Stimulated activated CD8-positive, alpha-beta memory T cell treated with anti-CD3 and anti-CD28 coated beads, Interleukin-2, amount 100 ng/mL, for 1 hour (primary cell): ENCODE measurements at places on chromosomes 1 and 21.

DNA sequence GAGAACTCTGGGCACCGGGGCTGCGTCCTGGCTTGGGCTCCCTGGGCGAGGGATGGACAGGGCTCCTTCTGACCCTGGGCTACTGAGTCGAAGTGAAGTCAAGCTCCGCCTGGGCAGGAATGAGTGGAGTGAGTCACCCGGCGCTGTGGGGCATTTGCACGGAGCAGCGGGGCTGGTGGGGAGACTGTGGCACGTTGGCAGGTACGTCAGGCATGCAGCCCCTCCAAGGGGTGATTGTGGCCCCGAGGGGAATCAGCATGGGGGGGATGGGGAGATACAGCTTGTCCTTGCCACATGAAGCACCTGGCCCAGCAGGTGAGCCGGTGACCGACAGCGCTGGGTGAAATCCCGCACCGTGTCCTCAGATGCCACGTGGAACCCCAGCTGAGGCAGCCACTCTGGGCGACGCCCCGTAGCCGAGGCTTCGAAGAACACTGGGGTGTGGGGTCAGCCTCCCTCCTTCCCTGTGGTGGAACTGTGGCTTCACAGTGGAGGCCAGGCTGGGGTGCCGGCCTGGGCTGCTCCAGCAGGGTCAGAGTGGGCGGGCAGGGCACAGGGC lies 62.3 kb downstream of the COL18A1 start:
- no peak for DNase-seq

DNA sequence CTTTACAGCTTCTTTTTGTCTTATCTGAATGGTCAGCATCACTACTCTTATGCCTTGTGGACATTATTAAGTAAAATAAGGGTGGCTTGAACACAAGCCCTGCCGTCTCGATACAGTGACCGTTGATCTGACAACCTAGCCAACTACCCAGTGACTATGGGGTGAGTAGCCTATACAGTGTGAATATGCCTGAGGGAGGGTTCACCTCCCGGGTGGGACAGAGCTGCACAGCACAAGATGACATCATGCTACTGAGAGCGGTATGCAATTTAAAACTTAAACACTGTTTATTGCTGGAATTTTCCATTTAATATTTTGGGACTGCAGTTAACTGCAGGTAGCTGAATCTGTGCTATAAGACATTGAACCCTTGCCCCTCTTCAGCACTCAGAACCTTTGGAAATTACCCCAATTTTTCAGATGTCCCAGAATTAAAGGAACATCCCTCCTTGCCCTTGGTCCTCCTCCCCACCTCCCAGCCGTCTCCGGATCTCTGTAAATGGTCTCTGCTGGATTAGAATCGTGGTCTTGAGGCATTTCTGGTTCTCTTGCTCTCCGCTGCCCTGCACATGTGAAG lies 618.5 kb downstream of the PTPRU start:
- DNase-seq = no peak

- no peak for DNase-seq
Measured at GRCh38 chr1:48200166-48200900, 22.2 kb upstream of the SLC5A9 start.

GRCh38 chr1:232943679-232944252 lies 6.6 kb upstream of the NTPCR start:
- DNase-seq = no peak
